ENCODE measurements at places on chromosomes 6 and 20.

DNA sequence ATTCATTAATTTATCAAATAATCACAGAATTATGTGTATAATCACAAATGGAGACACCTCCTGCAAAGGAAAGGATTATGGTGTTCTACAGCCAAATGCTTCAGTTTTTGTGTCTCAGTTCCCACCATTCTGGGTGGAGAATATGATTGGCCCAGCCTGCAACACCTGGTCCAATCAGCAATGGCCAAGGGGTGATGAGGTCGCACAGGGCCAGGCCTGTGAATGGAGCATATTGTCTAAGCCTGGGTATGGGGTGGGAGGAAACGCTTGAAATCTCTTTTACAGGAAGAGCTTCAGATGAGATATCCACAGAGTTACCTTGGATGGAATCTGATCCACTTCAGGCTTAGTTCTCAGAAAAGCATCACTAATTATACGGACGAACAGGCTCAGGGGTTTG is 271.6 kb downstream of the DHX35 start:
- DNase-seq = no peak

GRCh38 chr6:106273087-106273486 is 52.5 kb downstream of the ATG5 start:
- DNase-seq = no peak

DNA sequence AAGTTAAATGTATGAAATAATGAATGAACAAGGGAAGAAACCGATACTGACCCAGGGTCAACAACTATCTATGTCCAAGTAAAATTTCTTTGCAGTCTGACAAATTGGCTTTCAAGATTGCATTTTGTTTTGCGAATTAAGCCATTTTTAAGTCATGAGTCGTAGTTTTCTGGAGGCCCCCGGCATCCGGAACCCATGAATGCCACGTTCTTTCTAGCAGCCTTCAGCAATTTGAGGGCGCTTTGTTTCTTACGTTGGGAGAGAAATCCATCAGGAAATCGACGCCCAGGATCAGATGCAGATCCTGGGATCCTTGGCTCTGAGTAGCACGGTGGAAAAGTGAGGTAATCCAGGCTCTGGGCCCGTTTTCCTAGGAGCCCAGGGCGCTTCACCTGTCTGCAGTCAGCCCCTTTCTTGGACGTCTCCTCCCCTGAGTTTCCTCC is 309 bp upstream of the ABRACL start:
- DNase-seq = no peak

DNA sequence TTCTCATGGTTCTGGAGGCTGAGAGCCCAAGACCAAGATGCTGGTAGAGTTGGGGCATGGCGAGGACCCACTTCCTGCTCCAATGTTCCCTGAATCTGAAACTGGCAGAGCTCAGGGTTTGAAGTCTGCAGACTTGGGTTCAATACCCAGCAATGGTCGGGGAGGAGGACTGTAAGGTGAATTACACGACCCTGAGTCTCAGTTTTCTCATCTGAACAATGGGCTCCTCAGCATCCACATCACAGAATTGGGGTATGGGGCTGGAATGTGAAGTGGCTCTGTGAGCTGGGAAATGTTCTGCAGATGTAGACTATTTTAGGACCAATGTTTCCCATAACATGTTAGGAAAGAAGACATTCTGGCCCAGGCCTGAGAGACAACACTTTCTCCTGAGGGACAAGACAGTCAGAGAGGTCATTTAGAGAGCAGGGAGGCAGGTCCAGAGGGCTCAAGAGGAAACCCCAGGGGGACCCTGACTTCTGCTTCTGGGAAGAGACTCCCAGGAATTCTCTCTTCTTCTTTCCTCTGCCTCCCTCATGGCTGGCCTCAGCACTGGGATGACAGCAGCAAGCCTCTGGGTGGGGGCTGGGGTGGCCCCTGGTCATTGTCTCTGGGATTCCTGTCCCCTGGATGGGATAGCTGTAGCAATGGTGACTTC is 141.3 kb upstream of the PMEPA1 start:
- no peak for DNase-seq

DNA sequence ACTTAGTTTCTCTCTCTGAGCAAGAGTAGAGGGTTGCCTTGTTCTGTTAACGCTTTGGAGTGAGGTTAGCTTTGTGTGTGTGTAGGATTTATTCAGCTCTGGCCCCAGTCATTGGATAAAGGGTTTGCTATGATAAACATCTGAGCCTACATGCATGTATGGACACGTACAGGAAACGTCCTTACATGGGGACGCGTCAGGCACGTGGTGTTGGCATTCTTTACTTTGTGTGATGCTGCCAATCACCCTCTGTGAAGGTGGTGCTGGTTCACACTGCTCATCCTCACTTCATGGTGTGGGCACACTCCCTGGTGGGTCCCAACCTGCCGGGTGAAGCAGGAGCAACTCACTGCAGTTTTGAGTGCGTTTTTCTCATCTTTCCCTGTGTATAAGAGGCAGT is 53.4 kb upstream of the CD93 start:
- no peak for DNase-seq

- no peak for DNase-seq
Observed at GRCh38 chr6:81309811-81310210, 442.7 kb downstream of the TENT5A start.

DNA sequence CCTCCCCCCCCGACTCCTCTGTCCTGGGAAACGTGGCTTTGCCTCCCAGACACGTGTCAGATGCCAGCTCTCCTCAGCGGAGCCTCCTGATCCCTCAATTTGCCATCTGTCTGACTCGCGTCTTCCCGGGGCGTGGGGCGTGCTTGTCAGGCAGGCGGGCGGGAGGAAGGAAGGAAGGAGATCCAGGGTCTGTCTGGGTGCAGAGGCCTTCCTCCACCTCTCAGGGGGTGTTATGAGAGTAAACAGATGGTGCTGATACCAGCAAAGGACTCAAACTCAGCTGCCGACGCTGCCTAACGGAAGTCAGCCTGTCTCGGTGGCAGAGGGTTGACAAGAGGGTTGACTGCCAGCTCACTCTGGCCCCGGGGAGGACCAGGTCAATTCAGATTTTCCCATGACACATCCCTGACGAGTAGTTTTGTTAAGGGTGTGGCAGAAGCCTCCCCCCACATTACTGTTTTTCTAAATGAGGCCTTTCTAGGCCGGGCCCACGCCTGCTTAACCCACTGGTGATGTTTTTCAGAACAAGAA is 17.0 kb downstream of the UQCC2 start:
- no peak for DNase-seq

GRCh38 chr20:63781181-63781580 is 41.6 kb downstream of the SLC2A4RG start:
- no peak for DNase-seq

GRCh38 chr6:52509281-52510212 is 67.3 kb downstream of the TRAM2 start:
- DNase-seq = no peak

DNA sequence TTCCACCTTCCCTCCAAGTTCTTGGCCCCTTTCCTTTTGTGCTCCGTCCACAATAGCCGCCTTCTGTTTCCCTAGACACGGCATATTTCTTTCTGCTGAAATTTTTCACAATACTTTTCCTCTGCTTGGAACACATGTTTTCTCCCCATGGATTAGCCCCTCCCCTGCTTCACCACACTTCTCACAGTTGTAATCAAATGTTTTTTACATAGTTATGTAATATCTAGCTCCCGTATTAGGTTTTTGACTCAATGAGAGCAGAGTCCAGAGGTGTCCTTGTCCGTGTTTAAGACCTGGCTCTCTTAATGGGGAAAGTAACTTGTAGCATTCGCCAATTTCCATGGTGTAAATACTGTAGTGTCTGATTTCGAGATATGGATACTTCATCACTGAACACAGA is 34.7 kb downstream of the PLCB1 start:
- DNase-seq = no peak

DNA sequence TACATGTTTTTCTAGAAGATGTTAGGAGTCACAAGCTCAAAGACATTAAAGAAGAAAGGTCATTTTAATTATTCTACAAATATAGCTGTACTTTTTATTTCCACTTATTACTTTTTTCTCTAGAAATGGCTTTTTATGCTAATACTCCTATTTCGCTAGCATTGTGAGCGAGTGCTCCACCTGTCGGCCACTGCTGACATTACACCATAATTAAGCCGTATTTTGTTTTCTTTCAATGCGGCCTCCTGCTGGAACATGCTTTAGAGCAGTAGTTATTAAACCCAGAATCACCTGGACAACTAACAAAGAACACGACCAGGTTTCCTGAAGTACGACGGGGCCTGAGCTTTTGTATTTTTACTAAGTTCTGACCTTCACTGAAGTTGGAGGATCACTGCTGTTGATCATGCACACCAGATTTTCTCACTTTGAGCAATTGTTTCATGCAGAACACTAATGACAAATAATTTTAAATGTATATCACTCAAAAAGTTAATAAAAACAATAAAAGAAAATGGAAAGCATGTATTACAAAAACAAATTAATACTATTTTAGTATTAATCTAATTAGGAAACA is 74.1 kb upstream of the PAK5 start:
- DNase-seq = no peak

Measured in NCI-H1092 (cell line).